ENCODE measurements at places on chromosomes 6 and 20.

GRCh38 chr6:116417661-116418060, 43.5 kb upstream of the CALHM6 start:
- no peak for DNase-seq

GRCh38 chr20:10300582-10301446, 82.2 kb downstream of the SNAP25 start:
- DNase-seq = no peak

DNA sequence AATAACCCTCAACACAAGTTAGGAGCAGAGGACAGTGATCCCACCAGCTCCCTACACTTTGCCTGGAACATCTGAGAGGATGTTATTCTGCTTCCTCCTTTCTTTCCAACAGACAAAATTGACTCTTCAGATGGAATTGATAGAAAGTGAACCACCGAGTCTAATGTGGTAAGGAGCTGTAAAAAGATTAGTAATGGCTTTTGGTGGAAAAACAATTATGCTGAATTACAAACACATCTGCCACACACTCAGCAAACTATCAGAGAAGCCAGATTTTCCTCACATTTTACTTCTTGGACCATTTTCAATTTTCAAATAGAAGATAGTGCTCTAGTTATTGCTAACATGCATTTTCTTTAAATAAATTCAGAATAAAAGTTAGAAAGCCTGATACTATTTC, 171.8 kb upstream of the COL21A1 start:
- DNase-seq = no peak

GRCh38 chr6:20291764-20292580, 79.7 kb upstream of the MBOAT1 start:
- peak; percentile 87 for DNase-seq

- no peak for DNase-seq
Observed at GRCh38 chr6:91088976-91089375, 502.1 kb upstream of the MAP3K7 start.

DNA sequence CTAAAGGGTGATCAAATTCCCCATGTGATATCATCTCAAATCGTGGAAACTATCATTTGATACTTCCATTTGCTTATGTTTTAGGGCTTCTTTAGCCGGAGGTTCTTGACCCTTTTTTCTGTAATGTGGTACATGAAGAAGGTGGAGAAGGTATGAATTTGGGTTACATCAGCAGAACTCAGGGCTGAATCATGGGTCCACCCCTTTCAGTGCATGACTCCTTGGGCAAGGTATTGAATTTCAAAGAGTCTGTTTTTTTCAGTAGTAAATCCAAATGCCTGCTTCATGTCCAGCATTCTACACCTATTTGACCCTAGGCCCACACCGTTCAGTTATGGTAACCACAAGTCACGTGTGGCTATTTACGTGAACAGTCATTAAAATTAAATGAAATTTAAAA, 30.6 kb upstream of the QKI start:
- DNase-seq = no peak

DNA sequence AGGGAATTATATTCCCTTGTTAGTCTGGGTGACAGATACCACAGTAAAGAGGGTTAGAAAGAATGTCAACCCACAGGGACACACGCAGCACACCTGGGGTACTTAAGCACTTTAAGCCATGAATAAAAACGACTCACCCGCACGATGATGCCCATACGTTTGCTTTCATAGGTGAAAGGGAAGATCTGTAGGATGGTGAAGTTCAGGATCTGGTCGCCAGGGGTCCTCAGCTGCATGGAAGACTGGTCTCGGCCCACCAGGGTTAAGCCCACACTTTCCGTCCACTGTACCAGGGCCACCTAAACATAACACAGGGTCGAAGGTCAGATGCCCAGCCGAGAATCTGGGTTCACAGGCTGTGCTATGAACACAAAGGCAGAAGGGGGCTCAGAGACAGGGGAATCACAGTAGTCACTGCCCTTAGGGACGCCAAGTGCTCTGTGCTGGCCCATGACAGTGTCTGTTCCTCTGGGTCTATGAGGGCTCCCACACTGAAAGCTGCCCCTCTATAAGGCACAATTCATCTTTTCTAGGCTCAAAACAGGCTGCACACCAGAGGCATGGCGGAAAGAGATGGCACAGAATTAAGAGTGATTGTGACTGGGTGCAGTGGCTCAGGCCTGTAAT, 96.8 kb upstream of the NFATC2 start:
- peak; percentile 71 for DNase-seq

- no peak for DNase-seq
Observed at GRCh38 chr6:42137194-42137753, 5.1 kb downstream of the C6orf132 start.

- DNase-seq = peak; percentile 9
Observed at GRCh38 chr20:6940048-6940447, 172.6 kb downstream of the BMP2 start.

DNA sequence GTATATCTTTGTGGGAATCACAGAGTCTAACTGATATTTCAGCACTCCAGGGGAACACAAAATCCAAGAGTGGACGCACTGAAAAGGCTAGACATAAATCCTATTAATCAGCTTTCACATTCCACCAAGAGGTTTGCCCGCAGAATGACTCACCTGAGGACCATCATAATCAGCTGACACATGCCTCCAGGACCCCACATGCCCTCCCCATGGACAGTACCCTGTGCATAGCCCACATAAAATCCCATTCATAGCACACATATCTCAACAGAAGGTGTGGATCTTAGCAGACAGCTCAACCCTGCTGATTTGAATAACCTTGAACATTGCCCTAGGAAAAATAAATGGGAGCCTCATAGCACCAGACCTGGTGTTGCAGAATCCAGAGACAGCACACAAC, 246.8 kb upstream of the TENT5A start:
- no peak for DNase-seq

GRCh38 chr20:1423625-1424106, 30.8 kb upstream of the FKBP1A start:
- peak; percentile 65 for DNase-seq

DNA sequence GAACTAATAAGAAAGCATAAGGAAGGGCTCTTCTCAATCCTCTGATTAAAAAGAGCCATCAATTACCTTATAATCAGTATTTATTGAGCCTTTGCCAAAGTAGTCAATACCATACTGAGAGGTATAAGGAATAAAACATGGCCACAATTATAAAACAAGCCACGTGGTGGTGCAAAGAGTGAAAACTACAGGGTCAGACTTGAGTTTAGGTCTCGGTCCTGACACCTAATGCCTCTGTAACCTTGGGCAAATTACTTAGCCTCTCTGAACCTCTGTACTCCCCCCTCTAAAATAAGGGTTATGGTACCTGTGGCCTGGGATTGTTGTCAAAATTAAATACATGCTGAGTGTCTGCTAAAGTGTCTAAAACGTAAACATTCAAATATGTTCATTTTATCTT, 11.8 kb downstream of the TRIM10 start:
- DNase-seq = no peak

DNA sequence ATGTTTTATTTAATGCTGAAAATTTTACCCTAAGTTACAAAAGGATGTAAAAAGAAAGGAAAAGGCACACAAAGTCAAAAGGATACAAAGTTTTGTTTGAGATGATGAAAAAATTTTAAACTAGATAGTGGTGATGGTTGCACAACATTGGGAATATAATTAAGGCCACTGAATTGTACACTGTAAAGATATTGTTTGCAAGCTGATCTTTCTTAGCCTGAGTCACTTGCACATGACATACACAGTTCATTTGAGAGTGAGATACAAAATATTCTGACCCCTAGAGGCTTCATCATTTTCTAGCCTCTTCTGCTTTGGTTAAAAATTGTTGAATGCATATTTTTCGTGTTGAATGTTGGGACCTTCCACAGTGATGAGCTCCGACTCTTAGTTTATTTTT, 462.6 kb downstream of the HDGFL1 start:
- no peak for DNase-seq

GRCh38 chr6:47362857-47363461, 53.3 kb upstream of the TNFRSF21 start:
- peak; percentile 29 for DNase-seq

DNA sequence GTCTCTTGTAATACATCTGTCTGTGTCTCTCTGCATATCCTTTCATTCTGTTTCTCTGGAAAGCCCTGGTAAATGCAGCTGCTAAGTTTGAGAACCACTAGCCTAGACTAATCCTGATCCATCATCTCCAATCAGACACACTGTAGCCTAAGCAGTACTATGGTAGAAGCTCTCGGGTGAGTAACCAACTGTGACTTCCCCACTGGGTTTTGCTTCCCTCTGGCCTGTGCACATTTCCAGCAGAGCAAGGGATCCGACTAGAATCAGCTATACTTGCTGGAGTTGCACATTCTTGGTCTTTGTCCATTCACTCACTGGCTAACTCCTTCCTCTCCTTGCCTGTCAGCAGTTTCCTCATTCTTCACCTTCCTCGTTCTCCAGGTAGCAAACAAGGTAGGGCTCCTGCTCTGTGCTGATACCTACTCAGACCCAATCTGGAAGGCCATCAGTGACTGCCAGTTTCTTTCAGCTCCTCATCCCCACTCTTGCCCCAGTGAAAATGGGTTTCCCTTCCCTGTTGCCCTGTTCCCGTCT, 184.2 kb downstream of the PLCB4 start:
- DNase-seq = no peak

Measured in small intestine (tissue), 16 donors.